ENCODE measurements at places on chromosomes 1 and 21.

DNA sequence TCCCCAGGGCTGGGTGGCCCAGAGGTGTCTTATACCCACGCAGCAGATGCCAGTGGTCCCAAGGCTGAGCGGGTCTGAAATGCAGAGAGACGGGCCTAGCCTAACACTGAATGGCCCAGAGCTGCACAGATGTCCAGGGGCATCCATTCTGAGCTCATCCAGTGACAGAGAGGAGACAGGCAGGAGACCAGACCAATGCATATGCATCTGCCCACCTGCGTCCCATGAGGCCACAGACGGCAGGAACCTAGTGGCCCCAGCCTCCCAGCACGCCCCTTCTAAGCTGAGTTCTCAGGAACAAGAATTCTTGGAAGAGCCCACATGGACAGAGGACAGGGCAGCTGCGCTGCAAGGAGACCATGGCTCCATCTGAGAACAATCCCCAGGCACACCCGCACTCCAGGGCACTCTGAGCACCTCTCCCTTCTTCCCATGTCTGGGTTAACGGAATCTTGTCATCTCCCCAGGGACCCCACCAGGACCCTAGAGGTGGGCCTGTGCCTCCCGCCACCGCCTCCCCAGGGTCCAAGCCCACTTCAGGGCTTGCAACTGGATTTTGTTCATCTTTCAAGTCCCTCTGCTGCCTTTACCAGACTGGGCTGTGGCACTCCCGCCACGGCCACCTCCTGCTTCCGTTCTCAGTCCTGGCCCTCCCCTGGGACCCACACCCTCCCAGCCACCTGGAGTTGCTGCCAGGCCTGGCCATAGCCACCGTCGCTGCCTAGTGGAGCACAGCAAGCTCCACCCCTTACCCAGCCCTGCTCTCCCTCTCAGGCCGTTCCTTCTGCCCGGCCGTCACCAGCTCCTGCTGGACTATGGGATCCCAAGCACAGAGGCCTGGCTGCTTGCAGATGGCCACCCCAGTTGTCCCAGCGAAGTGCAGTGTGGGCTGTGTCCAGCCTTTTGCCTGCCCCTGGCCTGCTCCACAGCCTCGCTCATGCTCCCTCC, 3.3 kb downstream of the WNT3A start:
- DNase-seq: no peak

GRCh38 chr1:90174246-90174645, 179.3 kb downstream of the ZNF326 start:
- peak; percentile 26 for DNase-seq

DNA sequence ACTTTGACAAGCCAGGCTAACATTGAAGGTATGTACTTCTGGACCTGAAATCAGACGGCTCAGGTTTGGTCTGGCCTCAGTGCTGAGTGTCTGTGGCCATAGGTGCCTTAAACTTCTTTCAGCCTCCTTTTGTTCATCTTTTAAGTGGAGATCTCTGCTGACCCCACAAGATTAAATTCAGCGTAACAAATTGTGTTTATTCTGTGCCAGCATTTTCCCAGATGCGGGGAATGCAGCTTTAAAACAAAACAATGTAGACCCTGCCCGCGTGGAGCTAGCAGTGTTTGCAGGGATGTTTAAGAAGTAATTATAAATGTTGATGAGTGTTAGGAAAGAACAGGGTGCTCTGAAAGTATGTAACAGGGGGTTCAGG, 923 bp downstream of the CAP1 start:
- DNase-seq: no peak

- no peak for DNase-seq
Observed at GRCh38 chr21:31668651-31669491, 9.4 kb downstream of the SOD1 start.
